ENCODE measurements at places on chromosomes 3 and 15.

- no peak for DNase-seq
These were observed 8.0 kb downstream of the IP6K2 start for GRCh38 chr3:48709051-48709461.

GRCh38 chr3:44109771-44110361, 131.8 kb upstream of the TOPAZ1 start:
- peak; percentile 39 for DNase-seq

DNA sequence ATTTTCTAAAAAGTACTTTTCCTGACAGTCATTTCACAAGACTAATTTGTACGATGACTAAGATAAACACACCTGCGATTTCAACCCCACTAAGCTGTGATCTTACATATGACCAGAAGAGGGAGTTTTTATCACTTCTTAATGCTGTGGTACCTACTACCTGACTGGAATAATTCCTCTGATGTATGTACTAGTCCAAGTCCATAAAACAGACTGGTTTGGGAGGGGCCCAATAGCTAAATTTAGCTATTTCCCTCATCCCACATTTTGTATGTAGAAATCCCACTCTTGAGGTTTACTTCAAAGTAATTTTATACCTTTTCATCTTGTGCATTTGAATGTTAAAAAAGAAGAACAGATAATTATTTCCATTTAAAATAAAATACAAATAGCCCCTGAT, 49.7 kb upstream of the SCAANT1 start:
- DNase-seq = no peak

DNA sequence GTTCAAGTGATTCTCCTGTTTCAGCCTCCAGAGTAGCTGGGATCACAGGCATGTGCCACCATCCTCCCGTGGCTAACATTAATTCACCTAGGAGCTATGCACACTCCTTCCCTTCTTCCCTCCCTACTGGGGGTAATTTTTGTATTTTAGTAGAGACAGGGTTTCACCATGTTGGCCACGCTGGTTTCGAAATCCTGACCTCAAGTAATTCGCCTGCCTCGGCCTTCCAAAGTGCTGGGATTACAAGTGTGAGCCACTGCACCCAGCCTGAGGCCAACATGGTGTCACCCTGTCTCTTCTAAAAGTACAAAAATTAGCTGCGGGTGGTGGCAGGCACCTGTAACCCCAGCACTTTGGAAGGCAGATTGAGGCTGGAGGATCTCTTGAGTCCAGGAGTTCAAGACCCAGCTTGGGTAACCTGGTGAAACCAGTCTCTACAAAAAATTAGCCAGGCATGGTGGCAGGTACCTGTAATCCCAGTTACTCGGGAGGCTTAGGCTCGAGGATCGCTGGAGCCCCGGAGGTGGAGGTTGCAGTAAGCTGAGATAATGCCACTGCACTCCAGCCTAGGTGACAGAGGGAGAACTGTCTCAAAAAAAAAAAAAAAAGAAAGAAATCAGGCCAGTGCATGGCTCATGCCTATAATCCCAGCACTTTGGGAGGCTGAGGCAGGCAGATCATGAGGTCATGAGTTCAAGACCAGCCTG, 6.1 kb downstream of the RNU5B-1 start:
- DNase-seq = no peak

GRCh38 chr3:131026321-131027151, at the start of the genes ASTE1 and NEK11:
TSS of gene ASTE1 (minus strand) at chr3:131026825. CDS start at chr3:131025306, 1,519 bp downstream.
TSS of gene NEK11 (plus strand) at chr3:131026877. CDS start at chr3:131029709, 2,832 bp downstream.
- DNase-seq = peak; percentile 79

GRCh38 chr3:42510325-42510724, 7.9 kb downstream of the VIPR1 start:
- no peak for DNase-seq

- no peak for DNase-seq
These were observed 4.6 kb downstream of the KNL1 start for GRCh38 chr15:40598672-40599071.

DNA sequence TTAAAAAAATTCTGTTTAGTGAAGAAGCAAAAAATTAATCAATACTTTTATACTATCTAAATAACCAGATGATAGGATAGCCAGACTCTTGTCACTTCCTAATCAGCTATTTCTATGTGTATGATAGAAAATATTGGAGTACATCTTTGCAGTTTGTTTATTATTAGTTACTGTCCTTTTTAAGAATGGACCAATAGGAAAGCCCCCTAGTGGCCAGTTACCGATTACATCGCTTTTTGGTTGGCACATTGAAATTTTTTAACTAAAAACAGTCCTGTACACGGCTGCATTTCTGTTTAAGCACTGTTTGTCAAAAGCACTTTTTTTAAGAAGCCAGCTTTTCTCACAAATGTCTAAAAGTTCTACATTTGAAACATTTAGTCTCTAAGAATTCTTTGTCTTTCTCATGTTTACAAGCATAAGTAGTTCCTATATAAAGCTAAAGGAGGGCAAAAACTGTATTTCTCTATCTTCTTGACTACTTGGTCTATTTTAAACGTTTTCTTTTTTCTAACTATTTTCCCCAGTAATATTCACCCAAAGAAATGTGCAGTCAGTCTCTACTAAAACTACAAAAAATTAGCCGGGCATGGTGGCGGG, 253.2 kb upstream of the LRTM1 start:
- no peak for DNase-seq

DNA sequence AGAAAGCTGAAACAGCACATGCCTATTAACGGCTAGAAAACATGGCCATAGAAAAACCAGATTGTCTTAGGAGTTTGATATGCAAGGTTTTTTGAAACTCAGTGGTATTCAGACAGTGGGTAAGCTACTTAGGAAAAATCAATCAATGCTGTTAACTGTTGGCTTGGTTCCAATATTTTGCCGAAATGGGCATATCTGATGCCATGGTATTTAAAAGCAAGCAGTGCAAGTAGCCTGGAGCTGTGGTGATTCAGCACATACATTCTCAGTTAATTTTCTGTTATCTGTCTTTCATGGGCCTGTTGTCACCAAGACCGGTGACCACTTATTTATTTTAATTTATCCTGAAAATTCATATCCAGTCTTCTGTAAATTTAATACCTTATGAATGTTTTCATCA, 17.3 kb upstream of the SUCNR1 start:
- DNase-seq = no peak

GRCh38 chr3:15542614-15543013, 21.1 kb upstream of the COLQ start:
- DNase-seq = no peak

- no peak for DNase-seq
These were observed 140.0 kb downstream of the KCNAB1 start for GRCh38 chr3:156260331-156260730.

- DNase-seq = no peak
These were observed 815 bp downstream of the ULK4 start for GRCh38 chr3:41960826-41961750.

- DNase-seq = no peak
These were observed 94.1 kb downstream of the SENP2 start for GRCh38 chr3:185680231-185680630.

GRCh38 chr3:37635251-37635650, 226.4 kb upstream of the CTDSPL start:
- DNase-seq = no peak

GRCh38 chr3:110929816-110930215, 141.8 kb upstream of the NECTIN3 start:
- no peak for DNase-seq

GRCh38 chr3:188801393-188801792, 370.4 kb upstream of the TPRG1 start:
- no peak for DNase-seq

- DNase-seq = no peak
These were observed 265.1 kb downstream of the CTNNB1 start for GRCh38 chr3:41464401-41464800.

DNA sequence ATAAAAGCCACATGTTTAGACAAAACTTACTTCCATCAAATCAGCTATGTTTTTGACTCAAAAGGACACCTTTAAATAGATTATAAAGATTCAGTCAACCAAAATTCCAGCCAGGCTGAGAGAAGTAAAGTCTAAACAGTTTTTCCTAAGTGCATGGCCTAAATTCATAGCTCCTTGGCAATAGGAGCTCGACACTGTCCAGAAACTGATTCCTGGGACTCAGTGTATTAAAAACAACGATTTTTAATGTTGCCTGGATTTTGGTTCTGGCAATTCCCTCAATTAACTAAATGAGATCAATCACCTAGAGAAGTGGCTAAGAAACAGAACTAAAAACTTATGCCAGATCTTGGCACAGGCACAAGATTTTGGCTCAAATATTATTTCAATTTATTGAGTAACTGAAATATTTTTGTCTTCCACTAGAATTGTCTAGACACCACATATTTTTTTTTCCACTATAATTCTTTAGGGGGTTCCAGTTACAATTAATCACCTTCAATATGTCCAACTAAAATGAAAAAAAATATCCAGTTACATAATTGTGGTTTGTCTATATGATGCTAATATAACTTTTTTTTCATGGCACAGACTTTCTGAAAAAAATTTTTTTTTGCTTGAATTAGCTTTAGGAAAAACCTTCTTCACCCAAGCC, 135.9 kb downstream of the TFDP2 start:
- no peak for DNase-seq

DNA sequence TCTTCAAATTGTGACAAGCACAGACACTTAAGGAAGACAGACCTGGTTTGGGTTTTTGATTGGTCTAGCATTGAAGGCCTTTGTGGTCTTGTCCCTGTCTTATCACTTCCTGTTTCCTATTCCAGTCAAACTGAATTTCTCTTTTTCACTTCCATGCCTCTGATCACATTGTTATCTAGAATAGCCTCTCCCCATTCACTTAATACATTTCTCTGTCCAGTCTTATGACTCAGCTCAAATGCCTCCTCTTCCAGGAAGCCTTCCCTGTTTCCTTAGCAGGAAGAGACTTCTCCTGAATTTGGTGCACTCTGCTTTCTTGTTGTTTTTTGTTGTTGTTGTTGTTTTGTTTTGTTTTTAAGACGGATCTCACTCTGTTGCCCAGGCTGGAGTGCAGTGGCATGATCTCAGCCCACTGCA, 45.5 kb downstream of the LIMD1 start:
- DNase-seq = no peak

DNA sequence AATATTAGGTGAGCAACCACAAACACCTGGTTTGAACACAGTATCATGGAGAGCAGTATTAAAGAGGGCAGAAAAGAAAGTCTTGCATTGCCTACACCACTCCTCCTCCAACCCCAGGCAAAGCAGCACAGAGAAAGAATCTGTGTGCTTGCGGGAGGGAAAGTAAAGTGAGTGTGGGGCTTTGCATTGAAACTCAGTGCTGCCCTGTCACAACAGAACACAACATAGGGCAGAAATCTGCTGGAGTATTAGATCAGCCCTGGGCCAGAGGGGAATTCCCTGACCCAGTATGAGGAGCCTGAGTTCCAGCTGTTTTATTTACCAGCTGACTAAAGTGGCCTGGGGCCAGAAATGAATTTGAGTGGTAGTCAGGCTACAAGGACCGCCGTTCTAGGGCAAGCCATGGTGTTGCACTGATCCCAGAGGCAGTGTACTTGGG, 75.5 kb downstream of the SPATA16 start:
- DNase-seq = no peak

- DNase-seq = no peak
These were observed 122.3 kb downstream of the EFHB start for GRCh38 chr3:19811689-19812088.

DNA sequence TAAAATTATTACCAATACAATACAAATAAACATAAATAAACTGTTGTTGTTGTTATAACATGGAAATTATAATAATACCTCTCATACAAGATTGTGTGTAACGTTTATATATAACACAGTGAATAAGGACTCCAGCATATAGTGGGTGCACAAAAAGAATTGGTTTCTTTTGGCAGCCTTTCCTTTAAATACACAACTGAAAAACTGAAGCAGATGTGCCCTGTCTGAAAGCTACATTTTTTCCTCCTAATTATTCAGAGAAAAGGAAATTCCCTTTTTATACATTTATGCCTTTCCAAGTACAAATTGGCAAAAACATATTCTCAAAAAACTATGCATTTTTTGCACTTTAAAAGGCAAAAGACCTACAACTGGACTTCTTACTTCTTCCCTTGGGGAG, 928.9 kb upstream of the NR2F2 start:
- DNase-seq = no peak

GRCh38 chr3:4680871-4681300, 187.7 kb downstream of the ITPR1 start:
- no peak for DNase-seq

DNA sequence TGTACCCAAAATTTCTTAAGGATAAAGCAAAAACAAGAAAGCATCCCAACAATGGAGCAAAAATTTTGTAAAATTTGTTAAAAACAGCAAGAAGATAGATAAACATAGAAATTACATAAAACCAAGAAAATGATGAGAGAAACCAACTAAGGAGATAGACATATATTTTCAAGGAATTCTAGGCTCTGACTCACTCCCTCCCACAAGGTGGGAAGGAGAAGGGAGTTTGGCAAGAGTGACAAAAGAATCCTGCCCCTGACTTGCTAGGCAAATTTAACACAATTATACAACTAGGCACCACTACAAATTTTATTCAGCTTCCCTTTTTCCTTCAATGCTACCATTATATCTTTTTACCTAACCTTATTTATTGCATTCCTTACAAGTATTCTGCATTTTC, 70.9 kb downstream of the MYO9A start:
- no peak for DNase-seq

DNA sequence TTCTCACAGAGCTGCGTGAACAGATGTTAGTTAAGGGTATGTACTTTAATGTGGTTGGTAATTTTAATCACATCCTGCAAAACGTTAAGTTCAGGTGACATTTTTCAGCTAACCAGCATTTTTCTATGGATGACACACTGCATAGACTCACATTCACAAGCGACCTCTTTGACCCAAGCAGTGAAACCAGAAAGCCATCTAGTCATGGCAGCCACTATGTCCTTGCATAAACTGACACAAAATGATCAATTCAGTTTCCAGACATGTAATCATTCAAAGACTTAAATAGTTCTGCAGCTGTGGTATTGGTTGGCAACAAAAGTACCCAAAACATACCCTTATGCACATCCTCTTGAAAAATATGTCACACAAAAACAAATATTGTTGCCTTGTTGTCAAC, 7.4 kb upstream of the CAPN7 start:
- DNase-seq = no peak

DNA sequence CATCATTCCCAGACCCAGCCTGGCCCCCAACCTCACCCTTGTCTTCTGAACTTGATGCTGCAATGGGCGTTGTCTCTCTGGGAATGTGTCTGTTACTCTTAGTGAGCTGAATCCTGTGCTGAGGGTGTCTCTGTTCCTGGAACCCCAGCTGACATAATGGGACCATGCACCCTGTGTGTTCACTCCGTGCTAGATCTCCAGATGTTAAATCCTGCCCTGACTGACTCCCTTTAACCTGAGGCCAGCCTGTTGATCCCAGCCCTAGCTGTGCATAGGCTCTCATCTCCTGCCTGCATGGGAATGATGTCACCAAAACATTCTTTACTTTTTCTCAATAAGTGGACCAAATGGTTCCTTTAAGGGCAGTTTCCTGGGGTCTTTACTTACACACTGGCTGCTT, 48.0 kb upstream of the UMPS start:
- no peak for DNase-seq

- DNase-seq = no peak
These were observed 722.1 kb upstream of the DPPA4 start for GRCh38 chr3:110059431-110059830.

- DNase-seq = no peak
These were observed 42.9 kb downstream of the RAB11A start for GRCh38 chr15:65912235-65912634.

All from NCI-H524 treated with DMSO at 0.1 percent for 48 hours (cell line).